ENCODE measurements at places on chromosomes 1 and 21. TPM values are rescaled to one million over a fixed set of nuclear protein-coding genes. Genes with fewer than 3 reads are reported as not detected.

GNAT2 gene
- total RNA-seq: not detected

DNASE2B gene
- not detected for total RNA-seq

MANEAL gene
- 1.4 TPM for total RNA-seq

SPRR2A gene
- not detected for total RNA-seq

FAM43B gene
- not detected for total RNA-seq

GJA4 gene
- not detected for total RNA-seq

DMRTA2 gene
- total RNA-seq: not detected
